ENCODE measurements at places on chromosomes 4 and X. TPM values are rescaled to one million over a fixed set of nuclear protein-coding genes. Genes with fewer than 3 reads are reported as not detected.

DNA sequence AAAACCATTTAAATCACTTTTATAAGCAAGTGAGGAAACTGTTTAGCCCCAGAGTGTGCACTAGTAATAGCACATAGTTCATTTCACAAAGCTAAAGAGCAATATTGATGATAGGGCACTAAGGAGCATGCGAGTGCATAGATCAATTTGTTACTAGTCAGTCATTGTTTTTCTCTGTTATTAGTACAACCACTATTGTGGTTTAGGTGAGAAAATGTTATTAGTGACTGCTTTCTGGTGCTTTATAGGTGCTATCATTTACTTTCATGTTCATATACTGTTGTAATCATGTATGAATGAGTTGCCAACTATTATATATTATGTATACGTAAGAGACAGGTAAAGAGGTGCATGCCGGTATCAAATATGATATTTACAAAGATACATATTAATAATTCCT, 113.8 kb downstream of the CCSER1 start:
- DNase-seq, result no peak

- no peak for DNase-seq
These were observed 282.2 kb upstream of the KLF3 start for GRCh38 chr4:38381788-38382187.

- DNase-seq, result no peak
These were observed 326.8 kb downstream of the ZNF674 start for GRCh38 chrX:46218373-46218772.

DNA sequence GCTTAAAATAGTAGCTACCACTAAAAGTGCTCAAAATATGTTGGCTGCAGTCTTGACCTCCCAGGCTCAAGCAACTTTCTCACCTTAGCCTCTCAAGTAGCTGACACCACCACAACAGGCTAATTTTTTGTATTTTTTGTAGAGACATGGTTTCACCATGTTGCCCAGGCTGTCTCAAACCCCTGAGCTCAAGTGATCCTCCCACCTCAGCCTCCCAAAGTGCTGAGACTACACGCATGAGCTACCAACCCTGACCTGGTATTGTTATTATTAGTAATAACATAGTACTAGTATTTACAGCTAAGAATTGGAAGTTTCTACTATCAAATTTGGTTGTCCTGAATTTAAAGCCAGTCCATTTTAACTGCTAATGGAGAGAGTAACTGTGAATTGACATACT, 18.0 kb downstream of the STAP1 start:
- no peak for DNase-seq

GRCh38 chrX:68599256-68600152, 48.0 kb upstream of the STARD8 start:
- DNase-seq, result no peak

GRCh38 chr4:38675146-38676121, 11.4 kb downstream of the KLF3 start:
- no peak for DNase-seq

The GSPT2 gene
- 13.9 TPM for polyA plus RNA-seq

DNA sequence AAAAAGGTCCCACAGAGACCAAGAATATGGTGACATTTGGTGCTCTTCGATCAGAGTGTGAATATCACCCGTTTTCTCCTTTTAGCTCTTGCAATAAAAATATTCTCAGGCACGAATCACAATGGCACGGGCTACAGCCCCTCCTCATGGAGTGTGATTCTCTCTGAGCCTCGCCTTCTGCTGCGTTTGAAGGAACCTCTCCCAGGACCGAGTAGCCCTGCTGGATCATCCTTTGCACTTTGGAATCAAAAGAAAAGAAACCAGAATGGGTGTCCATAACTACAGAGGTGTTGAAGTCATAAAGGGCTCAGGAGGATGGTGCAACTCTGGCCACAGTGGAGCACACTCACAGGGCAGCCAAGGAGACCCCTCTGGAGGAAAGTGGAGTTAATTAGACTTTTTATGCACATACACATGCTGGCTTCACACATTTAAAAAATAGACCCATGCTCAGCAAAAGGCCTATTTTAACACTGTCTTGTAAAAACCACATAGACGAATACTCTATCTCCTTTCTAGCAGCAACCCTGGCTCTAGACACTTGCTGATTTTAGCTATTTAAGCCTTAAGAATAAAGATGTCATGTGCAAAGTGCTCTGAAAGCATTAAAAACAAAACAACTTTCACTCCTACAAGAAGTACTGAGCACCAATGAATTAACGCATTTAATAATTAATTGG, 19.1 kb downstream of the MAML3 start:
- no peak for DNase-seq

- DNase-seq, result no peak
These were observed 1.5 kb downstream of the MSANTD1 start for GRCh38 chr4:3250438-3250955.

The SPANXC gene
- not detected for polyA plus RNA-seq

The PCDH10 gene
- polyA plus RNA-seq, result not detected

The ARFIP1 gene
- polyA plus RNA-seq, result 18.9 TPM

DNA sequence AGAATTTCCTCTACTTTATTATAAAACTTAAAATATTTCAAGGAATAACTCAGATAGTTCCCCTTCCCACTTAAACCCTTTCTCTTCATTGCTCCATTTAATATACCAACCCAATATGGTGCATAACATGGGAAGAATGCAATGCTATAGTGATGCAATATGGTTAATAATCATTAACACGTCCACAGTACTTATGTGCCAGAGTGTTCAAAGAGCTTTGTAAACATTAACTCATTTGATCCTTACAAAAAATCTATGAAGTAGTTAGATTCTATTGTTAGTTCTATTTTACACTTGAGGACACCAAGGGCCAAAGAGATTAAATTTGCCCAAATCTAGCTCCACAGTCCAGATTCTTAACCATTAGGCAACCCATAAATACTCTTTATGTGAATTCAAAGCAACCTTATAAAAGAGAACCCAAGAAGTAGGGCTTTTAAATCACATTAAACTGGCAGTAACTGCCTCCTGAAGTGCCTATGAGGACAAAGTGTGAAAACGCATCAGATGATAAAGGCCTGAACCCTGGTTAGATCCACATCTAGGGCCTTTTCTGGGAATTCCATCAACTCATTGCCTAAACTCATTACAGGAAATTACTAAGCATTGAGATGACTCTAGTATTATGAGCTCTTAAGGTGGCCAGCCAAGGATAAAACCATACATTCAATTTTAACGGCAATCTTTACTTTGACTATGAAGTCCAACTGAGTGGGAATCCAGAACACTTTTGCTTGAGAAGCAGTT, 94.3 kb downstream of the AREG start:
- DNase-seq, result no peak

GRCh38 chr4:3866813-3867129, 100.6 kb downstream of the ADRA2C start:
- DNase-seq, result no peak

The MAPK10 gene
- polyA plus RNA-seq, result 3.1 TPM

The CXCL9 gene
- polyA plus RNA-seq, result 0.08 TPM

The TCEANC gene
- polyA plus RNA-seq, result 2.7 TPM

GRCh38 chr4:45636175-45636574, 487.7 kb downstream of the GABRG1 start:
- DNase-seq, result no peak

DNA sequence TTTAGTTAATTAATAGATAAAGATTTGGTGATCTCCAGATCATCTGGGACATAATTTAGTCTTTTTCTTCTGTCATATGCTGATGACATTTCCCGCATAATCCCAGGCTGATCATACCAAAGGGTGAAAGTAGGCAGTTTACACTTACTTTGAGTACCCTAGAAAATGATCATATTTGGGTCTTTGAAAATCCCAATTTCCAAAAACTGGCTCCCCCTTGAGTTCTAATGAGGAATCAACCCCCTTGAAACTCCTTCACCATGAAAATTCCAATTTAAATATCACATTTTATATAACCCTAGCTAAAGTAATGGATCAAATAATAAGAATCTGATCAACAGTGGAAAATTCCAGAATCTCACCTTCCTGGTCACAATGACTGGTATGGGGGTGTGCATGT, 223.4 kb downstream of the NAF1 start:
- no peak for DNase-seq

- DNase-seq, result peak; percentile 71
These were observed 30.6 kb upstream of the NSUN7 start for GRCh38 chr4:40719008-40719623.

DNA sequence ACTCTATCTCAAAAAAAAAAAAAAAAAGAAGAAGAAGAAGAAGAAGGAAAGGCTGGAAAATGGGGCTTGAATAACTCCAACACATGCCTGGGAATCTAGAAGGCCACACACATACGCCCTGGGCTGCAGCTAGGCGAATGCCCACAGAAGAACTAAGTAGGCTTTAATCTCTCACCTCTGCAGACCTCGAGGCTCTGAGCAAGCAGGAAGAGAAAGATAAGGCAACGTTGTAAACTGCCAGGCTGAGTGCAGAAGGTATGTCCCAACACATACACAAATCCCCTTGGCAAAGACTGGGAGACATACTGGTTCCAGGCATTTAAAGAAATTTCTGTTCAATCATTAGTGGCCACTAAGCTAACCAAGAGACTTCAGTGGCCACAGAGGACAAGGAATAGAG, 18.4 kb downstream of the SLC38A5 start:
- DNase-seq, result no peak

DNA sequence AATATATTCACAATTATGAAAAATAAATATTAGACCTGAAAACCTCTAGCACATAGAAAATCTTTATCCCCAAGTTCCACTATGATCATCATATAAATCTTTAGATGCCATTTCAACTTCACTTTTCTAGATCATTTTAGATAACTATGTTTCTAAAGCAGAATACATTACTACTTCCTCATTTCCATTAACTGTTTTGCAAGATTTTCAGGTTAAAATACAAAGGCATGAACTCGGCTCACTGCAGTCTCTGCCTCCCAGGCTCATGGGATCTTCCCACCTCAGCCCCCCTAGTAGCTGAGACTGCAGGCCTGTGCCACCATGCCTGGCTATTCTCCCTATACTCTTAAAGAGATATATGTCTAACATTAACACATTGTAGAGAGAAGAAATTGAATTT, 1365.9 kb upstream of the AGA start:
- no peak for DNase-seq

DNA sequence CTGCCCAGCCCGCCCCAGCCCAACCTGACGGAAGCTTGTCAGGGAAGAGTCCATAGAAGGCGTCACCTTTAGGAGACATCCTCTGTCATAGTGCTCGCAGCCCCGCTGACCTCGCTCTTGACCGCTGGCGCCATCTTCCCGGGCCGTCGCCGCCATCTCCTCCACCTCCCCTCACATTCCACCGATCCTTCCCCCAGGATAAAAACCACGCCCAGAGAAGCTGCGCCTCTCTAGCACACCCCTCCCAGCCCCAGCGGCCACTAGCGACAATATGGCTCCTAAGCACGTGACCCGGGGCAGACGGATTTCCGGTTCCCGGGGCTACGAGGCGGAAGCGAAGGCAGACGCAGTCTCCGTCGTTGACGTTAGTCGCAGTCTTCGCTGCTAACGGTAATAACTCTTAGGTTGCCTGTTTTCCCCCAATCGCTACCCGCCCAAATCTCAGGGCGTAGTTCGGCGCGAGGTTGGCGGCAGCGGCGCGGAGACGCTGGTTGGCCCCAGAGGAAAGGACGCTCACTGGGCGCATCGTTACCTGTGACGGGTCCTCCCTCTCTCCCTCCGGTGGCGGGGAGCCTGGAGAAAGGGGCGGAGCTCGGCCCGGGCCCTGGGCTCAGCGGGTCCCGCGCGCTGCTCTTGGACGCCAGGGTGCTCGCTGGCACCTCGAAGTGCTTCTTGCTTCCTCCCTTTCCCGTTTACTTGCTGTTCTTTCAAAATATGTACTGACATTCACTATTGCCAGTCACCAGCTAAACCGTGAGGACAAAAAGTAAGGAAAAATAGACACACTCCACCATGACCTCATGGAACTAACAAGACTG, at the start of the genes RCHY1 and THAP6:
RCHY1 (minus strand) TSS at position 273 of the 818 bp plus-strand sequence; CDS start at position 156, 117 bp downstream.
THAP6 (plus strand) TSS at position 343 of the 818 bp plus-strand sequence. CDS start 980 bp downstream, outside the sequence.
- peak; percentile 78 for DNase-seq

DNA sequence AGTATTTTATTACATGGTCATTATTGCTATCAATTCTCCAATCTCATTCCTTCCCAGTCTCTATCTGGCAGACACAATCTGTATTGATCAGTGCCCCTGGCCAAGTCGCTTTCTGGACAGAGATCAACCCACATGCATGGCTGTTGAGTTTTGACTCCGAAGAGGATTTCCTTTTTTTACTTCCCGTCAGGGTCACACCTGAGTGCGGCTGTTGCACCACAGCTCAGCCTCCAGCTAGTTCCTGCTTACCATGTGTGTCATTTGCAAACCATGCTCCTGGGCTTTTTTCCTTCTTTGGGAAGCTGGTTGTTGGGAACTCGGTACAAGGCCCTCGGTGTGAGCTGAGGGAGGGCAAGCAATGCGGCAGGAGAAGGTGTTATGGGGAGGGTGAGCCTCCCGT, 11.7 kb downstream of the MAGED2 start:
- no peak for DNase-seq

DNA sequence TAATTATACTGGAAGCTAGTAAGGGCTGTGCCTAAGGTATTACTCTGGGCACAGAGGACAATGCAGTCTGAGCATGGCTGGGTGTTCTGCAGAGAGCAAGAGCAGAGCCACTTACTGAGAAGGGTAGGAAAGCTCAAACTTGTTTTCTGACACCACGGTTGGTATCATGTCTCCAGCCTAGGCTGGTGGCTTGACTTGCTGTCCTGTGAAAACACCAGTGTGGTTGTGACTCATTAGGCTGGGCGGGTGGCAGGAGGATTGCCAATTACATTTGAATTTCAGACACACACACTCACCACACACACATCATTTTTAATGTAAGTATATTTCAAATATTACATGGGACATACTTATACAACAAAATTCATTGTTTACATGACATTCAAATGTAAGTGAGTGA, 19.7 kb upstream of the MTM1 start:
- DNase-seq, result no peak

GRCh38 chr4:86452422-86452891, 92.6 kb upstream of the MAPK10 start:
- no peak for DNase-seq

DNA sequence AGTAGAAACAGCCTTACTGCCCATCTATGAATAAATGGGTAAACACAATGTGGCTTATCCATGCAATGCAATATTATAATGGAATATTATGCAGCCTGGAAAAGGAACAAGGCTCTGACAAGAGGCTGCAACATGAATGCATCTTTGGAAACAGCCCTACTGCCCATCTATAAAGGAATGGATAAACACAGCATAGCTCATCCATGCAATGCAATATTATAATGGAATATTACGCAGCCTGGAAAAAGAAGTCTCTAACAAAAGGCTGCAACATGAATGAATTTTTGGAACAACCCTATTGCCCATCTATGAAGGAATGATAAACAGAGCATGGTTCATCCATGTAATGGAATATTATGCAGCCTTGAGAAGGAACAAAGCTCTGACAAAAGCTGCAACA, 161.0 kb downstream of the CRLF2 start:
- DNase-seq, result no peak

Data from GM12878 (cell line).